ENCODE measurements at places on chromosomes 11 and 22. TPM values are rescaled to one million over a fixed set of nuclear protein-coding genes. Genes with fewer than 3 reads are reported as not detected.

DNA sequence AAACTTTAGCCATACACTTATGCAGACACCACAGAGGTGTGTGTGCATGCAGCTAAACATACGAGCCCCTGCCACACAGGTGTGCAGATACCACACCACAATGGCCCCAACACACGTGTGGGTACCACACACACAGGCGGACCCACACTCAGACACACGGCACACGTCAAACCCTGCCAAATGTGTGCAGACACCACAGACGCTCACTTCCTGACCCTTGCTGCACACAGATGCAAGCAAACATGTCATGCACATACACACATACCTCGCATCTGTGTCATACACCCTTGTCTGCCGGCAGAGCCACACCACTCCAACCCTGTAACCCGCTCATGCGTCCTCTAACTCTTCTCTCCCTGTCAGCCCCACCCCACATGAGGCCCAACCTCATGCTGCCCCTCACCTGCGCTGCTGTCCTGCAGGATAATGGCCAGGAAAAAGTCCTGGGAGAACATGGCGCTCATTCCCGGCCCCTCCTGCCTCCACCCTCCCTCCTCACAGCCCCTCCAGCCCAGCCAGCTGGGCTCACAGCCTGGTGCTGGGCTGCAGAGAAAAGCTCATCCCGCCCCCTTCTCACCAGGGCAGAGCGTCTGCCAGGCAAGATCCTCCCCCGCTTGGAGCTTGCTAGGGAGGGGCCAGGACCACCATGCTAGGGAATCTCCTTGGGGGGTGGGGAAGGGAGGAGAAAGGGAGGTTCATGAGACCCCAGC, 14.2 kb downstream of the SMPD1 start:
- H3K27me3 ChIP-seq = no peaks in the 10 kb centered on the region
- no peak overlapping the region for H3K4me3 ChIP-seq
- DNase-seq = no peak
- no peaks in the 10 kb centered on the region for H3K4me1 ChIP-seq

DNA sequence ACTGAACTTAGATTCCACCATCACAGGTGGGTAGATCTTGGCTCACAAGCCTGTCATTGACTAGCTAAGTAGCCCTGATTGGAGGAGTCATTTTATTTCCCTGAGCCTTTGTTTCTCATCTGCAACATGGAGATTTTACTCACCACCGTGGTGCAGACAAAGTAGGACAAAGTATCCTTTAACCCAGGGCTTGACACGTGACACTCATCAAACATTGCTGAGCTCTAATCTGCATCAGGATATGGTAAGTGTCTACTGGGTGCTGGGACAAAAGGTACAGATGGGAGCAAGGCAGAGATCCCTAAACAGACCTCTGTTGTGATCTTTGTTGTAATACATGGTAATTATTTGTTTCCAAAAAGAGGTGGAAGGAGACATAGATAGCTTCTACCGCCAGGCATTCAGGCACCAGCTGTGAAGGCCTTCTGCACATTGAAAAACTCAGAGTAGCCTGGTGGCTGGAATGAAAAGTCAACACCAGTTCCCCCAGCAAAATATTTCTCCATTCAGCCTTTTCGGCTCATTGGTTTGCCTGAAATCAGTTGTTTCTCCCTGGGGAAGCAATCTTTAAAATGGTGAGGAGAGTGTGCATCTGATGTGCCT, 18.3 kb upstream of the MICAL2 start:
- H3K4me1 ChIP-seq = peaks cover 59% of the 10 kb centered on the region
- H3K27ac ChIP-seq = peak overlapping the region; percentile 83
- H3K4me3 ChIP-seq = no peak overlapping the region
- no peak for DNase-seq

DNA sequence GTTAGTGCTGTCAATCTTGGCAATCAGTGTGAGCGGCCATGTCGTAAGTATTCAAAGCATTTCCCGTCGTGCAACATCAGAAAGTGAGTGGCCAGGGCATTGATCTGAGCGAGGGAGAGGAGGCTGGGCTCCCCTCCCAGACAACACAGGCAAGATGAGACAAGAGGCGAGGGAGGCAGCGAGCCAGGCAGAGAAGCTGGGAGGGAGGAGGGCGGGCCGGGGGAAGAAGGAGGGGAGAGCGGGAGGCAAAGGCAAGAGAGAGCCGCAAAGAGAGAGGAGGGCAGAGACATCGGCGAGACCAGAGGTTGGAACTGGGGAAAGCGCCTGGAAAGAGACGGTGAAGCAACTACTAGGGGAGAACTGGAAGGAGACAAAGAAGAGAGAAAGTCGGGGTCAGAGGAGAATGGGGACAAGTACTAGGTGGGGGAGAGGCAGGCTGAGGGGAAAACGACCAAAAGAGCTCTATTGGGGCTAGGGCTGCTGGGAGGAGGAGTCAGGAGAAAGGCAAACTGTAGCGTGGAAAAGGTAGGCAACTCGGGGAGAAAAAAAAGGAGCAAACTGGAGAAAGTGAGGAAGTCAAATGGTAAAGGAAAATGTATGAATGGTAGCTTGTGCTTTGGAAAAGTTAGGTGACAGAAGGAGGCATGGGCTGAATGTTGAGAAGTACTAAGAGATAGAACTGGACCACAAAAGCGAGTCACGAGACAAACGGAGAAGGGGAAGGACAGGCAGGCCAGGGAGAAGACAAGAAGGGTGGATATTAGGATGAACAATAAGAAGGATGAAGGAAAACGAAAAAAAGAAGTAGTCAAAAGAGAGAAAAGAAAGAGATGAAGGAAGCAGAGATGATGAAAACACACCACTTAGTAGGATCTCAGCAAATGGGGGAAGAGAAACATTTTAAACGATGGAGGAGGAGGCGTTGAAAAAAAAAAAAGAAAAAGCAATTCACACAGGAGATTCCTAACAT, 130.5 kb upstream of the C11orf58 start:
- no peak overlapping the region for H3K4me3 ChIP-seq
- peaks cover 2% of the 10 kb centered on the region for H3K27me3 ChIP-seq
- H3K27ac ChIP-seq = no peak overlapping the region
- peaks cover 31% of the 10 kb centered on the region for H3K4me1 ChIP-seq

DNA sequence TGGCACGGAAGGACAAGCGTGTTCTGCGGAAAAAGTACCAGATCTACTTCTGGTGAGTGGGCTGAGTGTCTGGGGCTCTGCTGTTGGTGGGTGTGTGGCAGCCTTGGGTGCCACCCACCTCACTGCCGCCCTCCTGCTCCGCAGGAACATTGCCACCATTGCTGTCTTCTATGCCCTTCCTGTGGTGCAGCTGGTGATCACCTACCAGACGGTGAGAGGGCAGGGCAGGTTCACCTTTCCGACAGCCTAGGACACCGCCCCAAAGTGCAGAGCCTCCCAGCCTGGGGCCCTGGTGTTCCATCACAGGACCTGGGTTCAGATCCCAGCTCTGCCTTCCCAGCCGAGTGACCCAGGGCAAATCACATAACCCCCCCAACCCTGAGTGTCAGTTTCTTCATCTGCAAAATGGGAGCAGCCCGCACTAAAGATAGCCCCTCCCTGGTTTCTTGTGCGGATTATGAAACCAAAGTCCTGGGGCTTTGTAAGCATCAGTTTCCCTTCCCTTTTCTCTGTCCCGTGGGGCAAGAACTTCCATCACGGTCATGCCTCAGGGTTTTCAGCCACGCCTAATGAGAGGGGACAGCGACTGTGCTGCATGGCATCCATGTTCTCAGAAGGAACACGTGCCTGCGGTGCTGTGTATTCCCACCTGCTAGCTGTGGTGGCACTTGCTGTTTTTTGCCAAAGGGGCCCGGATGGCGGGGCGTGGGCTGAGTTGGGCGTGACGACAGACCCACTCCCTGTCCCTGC, 9.8 kb upstream of the TAGLN start:
- H3K27me3 ChIP-seq = no peaks in the 10 kb centered on the region
- peaks cover 17% of the 10 kb centered on the region for H3K36me3 ChIP-seq
- no peak overlapping the region for H3K27ac ChIP-seq
- H3K4me1 ChIP-seq = no peaks in the 10 kb centered on the region

- peaks cover 13% of the 10 kb centered on the region for H3K27me3 ChIP-seq
- H3K27ac ChIP-seq = no peak overlapping the region
- H3K4me3 ChIP-seq = no peak overlapping the region
- no peaks in the 10 kb centered on the region for H3K4me1 ChIP-seq
- DNase-seq = no peak
Observed at GRCh38 chr11:26662916-26663315, 58.9 kb downstream of the SLC5A12 start.

DNA sequence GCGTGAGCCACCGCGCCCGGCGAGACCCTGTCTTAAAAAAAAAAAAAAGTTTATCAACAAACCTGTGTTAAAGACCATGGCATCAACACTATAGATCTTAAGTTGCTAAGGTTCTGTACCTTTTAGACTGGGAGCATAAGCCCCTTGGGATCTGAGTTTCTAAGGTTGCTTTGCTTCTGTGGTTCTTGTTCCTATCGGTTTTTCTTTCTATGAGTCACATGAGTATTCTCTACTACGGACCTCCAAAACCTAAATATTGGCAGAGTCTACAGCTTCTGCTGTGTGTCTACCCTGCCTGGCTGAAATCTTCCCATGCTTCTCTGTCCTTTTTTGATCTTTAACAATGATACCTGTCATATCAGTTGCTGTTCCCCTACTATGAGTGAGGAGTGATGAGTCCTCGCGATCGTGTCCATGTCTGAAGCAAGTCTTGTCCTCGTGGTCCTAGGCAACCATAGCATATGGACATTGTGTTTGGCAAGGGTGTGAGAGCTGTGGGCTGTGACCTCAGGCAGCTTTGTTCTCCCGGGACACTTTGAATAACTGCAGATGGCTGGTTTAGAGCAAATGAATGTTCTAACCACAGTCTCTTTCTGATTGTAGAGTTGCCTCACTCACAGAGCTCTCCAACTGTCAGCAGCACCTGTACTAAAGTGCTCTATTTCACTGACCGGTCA, 9.0 kb upstream of the DLAT start:
- DNase-seq = no peak
- no peaks in the 10 kb centered on the region for H3K27me3 ChIP-seq
- peaks cover 15% of the 10 kb centered on the region for H3K4me1 ChIP-seq

DNA sequence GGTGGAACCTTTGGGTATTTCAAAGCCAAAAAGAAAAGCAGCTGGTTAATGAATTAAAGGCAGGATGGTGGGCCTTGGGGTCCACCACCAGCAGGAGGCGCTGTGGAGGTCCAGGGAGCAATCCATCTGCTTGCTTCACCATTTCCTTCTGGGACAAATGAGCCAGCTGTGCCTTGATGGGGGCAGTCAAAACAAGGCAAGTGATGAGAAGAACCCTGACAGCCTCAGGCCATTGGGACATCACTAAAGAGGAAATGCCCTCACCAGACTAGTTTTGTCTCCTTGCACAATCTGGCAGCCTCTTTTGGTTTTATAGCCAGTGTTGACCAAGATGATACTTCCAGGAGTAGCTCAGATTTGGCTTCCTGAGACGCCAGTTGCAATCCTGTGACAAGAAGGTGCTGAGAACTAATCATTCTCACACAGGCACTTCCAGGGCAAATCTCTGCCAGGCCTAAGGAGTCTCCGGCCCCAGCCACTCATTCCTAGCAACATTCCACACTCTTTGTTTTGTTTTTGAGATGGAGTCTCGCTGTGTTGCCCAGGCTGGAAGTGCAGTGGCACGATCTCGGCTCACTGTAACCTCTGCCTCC, 38.2 kb upstream of the WEE1 start:
- H3K27ac ChIP-seq = no peak overlapping the region
- peaks cover 25% of the 10 kb centered on the region for H3K4me1 ChIP-seq
- H3K4me3 ChIP-seq = no peak overlapping the region
- DNase-seq = no peak

GRCh38 chr11:34833602-34834001, 82.6 kb downstream of the APIP start:
- no peak overlapping the region for H3K27ac ChIP-seq
- no peak for DNase-seq
- peaks cover 24% of the 10 kb centered on the region for H3K4me1 ChIP-seq
- H3K4me3 ChIP-seq = no peak overlapping the region

DNA sequence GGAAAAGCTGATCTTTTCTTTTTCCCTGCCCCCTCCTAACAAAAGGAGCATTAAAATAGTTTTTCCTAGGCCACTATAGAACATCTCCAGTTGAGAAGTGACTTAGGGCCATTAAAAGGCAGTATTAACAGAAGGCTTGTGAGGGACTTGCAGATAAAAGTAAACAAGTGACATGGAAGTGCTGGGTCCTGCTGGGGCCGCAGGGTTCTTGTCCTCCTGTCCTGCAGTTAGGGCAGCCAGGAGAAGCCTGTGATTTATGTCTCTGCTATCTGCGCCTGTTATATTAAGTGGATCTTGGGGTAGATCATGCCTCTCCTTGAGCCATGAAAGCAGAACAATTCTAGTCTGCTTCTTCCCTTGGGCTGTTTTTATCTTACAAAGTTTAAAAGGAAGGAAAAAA, 271.4 kb upstream of the C11orf87 start:
- DNase-seq = no peak
- peaks cover 2% of the 10 kb centered on the region for H3K27me3 ChIP-seq
- H3K36me3 ChIP-seq = peaks cover 3% of the 10 kb centered on the region
- no peak overlapping the region for H3K27ac ChIP-seq
- H3K4me1 ChIP-seq = no peaks in the 10 kb centered on the region
- no peak overlapping the region for H3K4me3 ChIP-seq

GRCh38 chr22:33056108-33056507, 2.1 kb downstream of the SYN3 start:
- H3K4me3 ChIP-seq = no peak overlapping the region
- no peak overlapping the region for H3K27ac ChIP-seq
- no peak for DNase-seq
- H3K36me3 ChIP-seq = peaks cover 3% of the 10 kb centered on the region

DNA sequence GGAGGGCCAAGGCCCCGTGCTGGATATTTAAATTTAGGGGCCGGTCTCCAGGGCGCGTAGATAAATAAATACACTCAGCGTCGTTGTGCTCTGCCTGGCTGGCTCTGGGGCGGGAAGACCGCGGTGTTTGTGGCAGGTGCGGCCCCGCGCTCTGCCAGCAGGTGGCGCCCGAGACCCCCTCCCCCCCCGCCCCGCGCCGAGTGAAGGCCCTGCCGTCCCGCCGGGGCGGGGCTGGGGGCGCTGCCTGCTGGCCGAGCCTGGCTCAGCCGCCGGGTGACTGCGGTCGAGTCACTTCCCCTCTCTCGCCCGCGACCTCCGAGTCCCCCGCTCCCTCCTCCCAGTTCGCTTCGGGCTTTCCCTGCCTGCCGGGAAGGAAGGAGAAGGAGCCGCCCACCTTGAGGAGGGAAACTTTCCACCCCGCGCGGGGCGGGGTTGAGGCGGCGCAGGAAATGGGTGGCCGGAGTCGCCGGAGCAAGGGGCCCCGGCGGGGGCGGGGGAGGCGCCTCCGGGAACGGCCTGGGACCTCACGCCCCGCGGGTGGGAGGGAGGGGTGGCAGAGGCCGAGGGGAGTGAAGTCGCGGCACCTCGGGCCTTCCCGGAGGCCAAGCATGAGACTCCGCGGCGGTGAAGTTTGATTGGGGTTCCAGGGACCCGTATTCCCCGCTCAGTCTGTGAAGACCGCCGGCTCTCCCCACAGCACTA, 1.6 kb upstream of the EHBP1L1 start:
- H3K36me3 ChIP-seq = peaks cover 4% of the 10 kb centered on the region
- peak overlapping the region; percentile 74 for H3K4me3 ChIP-seq
- no peak for DNase-seq
- H3K4me1 ChIP-seq = peaks cover 71% of the 10 kb centered on the region
- H3K27me3 ChIP-seq = no peaks in the 10 kb centered on the region
- H3K27ac ChIP-seq = peak overlapping the region; percentile 91

GRCh38 chr11:1948389-1948788, 1.3 kb downstream of the MRPL23 start:
- H3K36me3 ChIP-seq = no peaks in the 10 kb centered on the region
- no peak overlapping the region for H3K4me3 ChIP-seq
- no peak overlapping the region for H3K27ac ChIP-seq

LRP4 gene
- total RNA-seq = 7.0 TPM

RCOR2 gene
- total RNA-seq = 3.8 TPM

MS4A7 gene
- total RNA-seq = not detected

CCDC116 gene
- total RNA-seq = 0.85 TPM

TMPRSS4 gene
- total RNA-seq = not detected

EHF gene
- total RNA-seq = not detected

All from chondrocyte (in vitro differentiated cells).